Pulmonary artery endothelial cell (primary cell): ENCODE measurements at places on chromosomes 7 and 10.

DNA sequence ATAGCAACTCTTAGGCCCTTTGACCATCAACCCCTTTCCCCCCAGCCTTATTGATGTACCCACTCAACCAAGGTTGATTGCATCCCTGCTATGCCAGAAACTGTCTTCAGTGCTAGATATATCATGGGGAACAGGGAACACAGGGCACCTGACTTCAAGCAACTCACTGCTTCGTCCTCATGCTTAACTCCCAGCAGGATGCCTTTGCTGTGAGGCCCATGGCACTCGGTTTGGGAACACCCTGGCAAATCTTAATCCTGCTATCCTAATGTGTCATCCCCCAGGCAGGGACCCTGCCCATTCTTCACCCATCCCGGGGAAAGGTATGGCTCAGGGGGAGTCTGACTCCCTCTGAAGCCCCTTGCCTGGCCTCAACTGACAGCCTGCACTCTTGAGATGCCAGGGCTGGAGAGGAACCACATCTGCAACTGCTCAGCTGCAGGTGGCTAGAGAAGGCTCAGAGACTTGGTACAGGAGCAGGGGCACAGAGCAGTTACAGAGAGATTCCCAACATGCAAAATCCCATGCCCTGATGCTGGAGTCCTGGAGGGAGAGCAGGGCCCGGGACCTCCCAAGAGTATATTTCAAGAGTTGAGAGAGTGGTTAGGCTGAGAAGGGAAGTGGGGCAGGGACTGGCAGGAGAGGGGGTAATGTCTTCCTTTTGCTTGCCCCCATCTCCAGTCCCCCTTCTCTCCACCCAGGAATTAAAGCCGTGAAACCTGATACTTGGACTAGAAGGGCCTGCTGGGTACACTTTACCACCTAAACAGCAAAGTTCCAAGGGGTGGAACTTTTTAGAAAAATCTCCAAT lies 2.4 kb upstream of the UNC5B start:
- no peak for DNase-seq

DNA sequence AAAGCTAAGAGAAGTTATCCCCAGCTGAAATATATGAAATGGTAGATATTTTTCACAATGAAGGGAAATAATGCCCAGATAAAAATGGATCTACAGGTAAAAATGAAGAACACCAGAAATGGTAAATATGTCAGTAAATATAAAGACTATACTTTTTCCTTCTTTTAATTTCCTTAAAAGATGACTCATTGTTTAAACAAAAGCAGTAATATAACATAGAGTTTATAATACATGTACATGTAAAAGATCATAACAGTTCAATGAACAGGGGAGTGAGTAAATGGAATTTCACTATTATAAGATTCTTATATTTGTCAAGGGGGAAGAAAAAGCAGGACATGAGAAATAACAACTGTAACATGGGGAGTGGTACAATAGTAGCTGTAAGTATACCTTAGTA lies 7.4 kb downstream of the POT1 start:
- no peak for DNase-seq

- DNase-seq, result no peak
Observed at GRCh38 chr7:128804484-128804883, 12.7 kb downstream of the CCDC136 start.

DNA sequence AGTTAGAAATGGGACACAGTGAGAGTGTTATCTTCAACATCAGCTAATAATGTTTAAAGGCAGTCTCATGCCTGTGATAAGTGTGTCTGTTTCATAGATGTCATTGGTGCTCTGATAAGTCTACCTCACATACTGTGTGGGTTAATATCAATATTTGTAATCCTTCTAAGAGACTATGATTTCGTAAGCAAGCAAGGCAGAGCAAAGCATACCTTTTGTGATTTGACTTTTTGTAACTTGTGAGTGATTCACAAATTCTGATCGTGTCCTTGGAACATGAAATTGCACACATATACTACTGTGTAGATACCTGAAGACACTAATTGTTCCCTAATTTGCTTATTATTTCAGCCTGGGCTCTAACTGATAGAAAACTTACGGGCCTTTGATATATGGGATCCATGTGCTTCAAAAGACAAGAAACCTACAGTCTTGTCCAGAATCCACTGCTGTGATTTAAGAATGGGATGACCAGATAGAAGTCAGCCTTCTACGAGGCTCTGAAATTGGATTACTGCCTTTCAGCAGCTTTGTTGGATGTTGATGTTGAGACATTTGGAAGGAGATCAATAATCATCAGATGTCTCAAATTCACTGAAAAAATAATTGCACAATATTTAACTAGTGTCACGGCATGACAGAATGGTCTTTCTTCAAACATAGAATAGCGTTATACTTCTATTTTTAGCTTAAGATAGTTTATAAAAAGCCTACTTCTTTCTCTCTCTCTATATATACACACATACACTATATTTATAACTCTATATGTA lies 63.2 kb upstream of the KLF6 start:
- DNase-seq, result no peak

- no peak for DNase-seq
Observed at GRCh38 chr7:157622408-157623205, 285.8 kb downstream of the DNAJB6 start.

- DNase-seq, result no peak
Observed at GRCh38 chr10:119755446-119755845, 29.6 kb downstream of the INPP5F start.

DNA sequence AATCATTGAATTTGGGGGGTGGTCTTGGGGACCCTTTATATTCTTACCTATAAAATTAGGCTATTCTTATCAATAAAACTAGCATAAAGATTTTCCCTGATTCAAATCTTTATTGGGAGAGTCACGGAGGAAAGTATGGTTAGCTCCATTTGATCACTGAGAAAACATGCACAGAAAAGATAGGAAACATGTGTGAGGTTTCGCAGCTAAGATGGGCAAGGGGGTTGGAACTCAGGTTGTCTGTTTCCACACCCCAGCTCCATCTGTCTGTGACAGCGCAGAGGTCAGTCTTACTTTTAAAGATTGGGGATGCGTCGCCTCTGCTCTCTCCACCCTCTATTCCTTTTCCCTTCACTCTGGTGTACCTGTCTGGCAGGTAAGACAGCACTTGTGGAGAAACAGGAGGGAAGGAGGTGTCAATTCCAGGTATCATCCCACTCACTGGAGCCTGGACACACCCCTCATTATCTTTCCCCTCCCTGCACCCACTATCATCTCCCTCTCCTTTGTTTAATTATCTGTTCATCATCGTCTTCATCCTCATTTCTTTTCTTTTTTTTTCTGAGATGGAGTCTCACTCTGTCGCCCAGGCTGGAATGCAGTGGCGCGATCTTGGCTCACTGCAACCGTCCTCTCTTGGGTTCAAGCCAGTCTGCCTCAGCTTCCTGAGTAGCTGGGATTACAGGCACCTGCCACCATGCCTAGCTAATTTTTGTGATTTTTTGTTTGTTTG lies 2.4 kb upstream of the DENND10 start:
- no peak for DNase-seq

DNA sequence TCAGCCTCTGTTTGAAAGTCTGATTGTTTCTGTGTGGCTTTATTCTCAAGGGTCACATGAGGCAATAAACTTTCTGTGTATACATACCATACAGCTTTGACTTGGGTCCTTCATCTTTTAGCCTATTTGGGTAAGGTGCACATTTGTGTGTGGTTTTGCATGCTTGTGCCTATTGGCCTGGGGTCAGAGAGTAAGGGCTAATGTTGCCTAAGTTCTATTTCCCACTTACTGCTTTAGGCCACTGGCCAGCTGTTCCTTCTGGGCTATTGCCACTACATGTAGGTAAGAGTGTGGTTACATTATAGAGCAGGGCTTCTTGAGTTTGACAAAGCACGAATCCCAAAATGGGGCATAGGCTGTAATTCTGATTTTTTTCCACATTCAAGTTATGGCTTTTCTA lies 21.8 kb downstream of the BBIP1 start:
- no peak for DNase-seq

DNA sequence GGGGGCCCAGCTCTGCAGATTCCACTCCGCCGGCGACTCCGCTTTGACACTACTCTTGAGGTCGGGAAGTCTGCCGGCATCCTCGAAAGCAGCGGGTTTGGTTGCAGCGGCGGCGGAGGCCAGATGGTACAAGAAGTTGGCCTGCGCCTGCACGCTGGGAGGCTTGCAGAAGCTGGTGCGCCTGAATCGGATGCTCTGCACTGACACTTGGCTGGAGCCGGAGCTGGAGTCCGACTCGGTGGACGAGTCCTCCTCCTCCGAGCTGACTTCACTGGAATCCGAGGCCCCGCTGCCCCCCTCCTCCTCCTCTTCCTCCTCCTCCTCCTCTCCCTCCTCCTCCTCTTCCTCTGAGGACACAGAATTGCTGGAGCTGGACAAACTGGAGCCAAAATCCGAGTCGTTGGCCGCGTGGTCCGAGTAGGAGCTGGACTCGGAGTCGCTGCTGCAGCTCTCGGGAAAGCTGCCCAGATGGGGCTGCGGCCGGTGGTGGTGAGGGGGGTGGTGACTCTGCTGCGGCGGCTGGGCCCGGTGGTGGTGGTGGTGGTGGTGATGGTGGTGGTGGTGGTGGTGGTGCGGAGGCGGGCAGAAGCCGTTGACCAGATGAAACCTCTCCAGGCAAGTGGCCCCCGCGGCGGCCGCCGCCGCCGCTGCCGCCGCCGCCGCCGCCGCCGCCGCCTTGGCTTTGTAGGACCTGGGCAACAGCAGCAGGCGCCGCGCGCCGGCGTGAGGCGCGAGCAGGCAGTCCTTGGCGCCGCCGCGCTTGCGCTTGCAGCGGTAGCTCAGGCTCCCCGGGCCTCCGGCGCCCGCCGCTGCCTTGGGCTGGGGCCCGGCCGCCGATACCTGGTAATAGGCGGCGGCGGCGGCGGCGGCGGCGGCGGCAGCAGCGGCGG lies 9.0 kb downstream of the SKIDA1 start:
- no peak for DNase-seq

GRCh38 chr10:25557136-25557535 lies 376.9 kb upstream of the MYO3A start:
- no peak for DNase-seq

DNA sequence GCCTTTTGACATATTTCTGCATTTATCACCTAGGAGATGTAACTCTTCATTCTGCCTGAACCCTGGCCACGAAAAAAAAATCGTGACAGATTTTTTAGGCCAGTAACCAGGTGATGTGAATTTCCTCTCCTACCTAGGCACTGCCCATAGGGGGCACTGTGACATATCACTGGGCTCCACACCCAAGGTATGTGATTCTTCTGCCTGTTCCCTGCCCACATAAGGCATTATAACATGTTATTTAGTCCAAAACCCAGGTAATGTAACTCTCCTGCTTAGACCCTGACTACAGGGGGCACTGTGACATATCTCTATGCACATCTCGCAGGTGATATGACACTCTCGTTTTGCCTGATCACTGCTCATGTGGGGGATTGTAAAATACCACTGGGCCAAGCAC lies 29.5 kb upstream of the ZNF107 start:
- DNase-seq, result no peak

- DNase-seq, result no peak
Observed at GRCh38 chr10:77609781-77610272, 27.8 kb downstream of the KCNMA1 start.

- no peak for DNase-seq
Observed at GRCh38 chr7:127594490-127594889, 954 bp downstream of the FSCN3 start.

GRCh38 chr10:46255801-46256747 lies 30.7 kb upstream of the ANTXRL start:
- DNase-seq, result peak; percentile 15

DNA sequence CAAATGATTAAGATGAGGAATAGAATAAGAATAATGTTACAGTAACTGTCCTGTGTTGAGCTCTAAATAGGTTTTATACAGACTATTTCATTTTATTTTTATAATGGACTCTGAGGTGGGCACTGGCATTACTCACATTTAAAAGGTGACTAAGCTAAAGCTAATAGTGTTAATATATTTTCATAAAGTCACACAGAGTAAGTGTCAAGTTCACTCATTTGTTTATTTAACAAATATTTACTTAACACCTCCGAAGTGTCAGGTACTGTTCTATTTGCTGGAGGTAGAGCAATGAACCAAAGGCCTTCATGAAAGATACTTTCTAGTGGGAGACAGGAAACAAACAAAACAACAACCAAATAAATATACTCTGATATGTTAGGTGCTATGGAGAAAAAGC lies 44.0 kb downstream of the ASB4 start:
- no peak for DNase-seq
